ENCODE measurements at places on chromosomes 13 and 19.

- DNase-seq, result no peak
Measured at GRCh38 chr13:77952276-77952675, 33.6 kb upstream of the EDNRB start.

DNA sequence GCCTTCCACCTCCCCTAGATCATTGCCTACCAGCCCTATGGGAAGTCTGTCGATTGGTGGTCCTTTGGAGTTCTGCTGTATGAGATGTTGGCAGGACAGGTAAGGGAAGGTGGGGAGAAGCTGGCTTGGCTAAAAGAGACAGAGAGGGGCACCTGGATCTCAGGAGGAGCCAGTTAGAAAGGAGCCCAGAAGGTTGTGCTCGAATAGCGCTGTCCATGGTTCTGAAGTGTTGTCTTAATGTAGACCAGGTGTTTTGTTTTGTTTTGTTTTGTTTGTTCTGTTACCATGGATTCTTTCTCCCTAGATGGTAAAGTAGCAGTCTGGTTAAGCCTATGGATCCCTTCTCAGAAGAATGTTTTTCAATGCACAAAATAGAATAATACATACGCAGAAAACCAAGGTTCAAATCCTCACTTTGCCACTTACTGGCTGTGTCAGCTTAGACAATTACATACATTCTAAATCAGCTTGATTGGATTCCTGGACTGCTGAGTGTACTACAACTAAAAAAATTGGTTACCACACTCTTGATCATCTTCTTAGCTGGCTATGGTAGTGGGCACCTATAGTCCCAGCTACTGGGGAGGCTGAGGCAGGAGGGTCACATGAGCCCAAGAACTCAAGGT is 5.9 kb upstream of the CACNG7 start:
- DNase-seq, result no peak

GRCh38 chr13:90070362-90070761 is 1277.1 kb upstream of the MIR17HG start:
- no peak for DNase-seq

DNA sequence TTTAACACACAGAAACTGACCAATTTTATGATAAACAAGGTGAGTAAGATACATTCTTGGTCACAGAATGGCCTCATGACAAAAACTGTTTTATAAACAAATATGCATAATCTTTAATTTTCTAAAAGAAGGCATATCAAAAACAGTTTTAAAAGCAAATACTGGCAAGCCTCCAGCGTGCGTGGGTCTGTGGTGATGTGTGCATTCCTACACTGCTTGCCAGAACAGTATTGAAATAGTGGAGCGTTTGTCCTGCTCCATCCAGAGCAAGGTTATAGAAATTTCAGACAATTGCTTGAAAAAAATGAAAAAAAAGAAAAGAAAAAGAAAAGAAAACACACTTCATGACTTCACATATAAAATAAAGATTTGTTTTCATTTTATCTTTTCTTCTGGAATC is 140.9 kb downstream of the MZT1 start:
- DNase-seq, result no peak

DNA sequence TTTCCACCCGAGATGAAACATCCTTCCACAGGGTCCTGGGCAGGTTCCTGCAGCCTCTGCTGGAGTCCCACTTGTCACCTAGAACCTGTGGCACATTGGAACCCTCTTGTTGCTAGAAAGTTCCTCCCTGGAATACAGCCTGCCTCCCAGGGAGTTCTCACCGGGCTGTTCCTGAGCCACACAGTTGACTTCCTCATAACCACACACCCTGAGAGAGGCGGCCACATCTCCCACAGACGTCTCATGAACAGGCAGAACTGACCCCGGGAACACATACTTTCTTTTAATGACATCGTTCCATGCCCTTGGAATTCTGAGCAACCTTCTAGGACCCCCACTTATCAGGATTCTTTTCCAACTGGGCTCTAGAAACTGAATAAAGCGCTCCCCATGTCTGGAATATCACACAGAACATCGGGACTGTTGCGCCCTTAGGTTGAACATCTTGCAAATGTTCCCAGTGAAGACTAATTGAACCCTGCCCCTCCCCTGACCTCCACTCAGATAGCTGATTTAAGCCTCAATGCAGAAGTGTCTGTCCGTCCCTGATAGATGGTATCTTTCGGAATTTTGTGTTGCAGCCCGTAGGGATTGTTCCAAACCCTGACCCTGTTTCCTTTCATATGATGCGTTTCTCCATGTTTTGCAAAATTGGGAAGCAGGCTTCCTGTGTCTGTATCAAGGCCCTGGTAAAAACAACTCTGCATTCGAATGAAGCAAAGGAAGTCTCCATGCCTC is 91.1 kb downstream of the RAB20 start:
- no peak for DNase-seq

GRCh38 chr13:107102676-107103075 is 534.7 kb upstream of the ARGLU1 start:
- no peak for DNase-seq

GRCh38 chr13:28449826-28450773 is 44.8 kb downstream of the FLT1 start:
- DNase-seq, result no peak

DNA sequence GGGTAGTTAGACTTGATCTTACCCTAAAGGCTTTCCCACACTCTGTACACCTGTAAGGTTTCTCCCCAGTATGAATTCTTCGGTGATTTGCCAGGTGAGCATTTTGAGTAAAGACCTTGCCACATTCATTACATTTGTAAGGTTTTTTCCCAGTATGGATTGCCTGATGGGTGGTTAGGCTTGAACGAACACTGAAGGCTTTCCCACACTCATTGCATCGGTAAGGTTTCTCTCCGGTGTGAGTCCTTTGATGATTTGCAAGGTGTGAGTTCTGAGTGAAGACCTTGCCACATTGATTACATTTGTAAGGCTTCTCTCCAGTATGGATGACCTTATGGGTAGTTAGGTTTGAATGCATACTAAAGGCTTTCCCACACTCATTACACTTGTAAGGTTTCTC is 23.7 kb downstream of the ERVV-2 start:
- no peak for DNase-seq

DNA sequence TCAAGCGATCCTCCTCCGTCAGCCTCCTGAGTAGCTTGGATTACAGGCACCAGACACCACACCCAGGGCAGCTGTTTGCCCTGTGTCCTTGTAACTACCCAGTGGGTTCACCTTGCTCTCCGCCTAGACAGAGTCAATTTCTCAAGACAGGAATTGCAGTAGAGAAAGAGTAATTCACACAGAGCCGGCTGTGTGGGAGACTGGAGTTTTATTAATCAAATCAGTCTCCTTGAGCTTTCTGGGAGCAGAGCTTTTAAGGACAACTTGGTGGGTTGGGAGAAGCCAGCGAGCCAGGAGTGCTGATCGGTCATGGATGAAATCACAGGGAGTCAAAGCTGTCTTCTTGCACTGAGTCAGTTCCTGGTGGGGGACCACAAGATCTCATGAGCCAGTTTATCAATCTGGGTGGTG is 20.6 kb upstream of the ADGRE1 start:
- DNase-seq, result no peak

GRCh38 chr13:76886005-76886291 is 257 bp downstream of the KCTD12 start:
- no peak for DNase-seq

- DNase-seq, result no peak
Measured at GRCh38 chr19:31377736-31378135, 28.5 kb upstream of the TSHZ3 start.

GRCh38 chr13:57629391-57629804 is 2.1 kb upstream of the PCDH17 start:
- DNase-seq, result peak; percentile 62

DNA sequence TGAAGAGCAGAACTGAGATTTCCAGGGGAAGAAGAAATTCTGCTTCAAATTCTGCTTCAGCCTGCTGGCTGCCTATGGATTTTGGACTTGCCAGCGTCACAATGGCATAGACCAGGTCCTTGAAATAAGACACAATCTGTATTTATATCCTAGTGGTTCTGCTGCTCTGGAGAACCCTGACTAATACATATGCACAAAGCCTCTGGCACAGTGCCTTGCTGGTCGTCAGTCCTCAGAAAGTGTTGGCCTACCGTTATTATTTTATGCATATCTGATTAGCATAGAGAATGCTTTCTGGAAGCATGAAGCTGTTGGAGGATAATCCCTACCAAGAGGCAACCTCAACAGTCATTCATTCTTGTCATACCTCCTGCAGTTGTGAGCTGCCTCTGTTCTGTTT is 213.7 kb downstream of the B3GLCT start:
- DNase-seq, result no peak

GRCh38 chr13:25097426-25097825 is 1.5 kb downstream of the PABPC3 start:
- no peak for DNase-seq

DNA sequence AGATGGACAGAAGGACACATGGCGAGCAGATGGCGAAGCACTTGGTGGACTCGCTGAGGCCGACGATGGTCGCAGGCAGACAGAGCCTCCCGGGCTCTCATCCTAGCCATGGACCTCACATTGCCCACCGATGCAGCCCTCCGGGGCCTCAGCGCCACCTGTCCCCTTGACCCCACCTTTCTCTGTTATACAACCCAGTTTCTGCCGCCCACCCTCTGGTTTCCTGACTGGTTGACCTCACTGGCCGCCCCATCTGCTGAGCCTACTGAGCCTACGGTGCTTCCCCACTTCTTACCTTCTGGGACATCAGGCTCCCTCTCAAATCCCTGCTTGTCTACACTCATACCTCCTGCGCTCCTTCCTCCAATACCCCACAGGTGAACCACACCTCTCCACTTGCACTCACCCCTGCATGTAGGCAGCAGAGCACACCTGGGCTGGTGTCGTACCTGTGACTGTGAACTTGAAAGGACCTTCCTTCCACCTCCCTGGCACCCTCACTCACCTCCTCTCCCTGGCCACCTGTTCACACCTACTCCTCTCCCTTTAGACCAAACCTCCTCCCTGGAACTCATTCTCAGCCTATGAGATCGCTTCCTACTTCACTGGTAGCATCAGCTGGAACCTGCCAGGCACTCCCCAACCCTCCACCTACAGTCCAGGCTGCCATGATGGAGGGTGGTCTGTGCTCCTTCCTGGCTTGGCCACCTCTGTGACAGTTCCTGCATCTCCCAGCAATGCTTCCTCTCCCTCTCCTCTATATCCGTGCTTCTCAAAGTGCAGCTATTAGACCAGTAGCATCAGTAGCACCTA is 36.1 kb downstream of the HPN start:
- no peak for DNase-seq

GRCh38 chr13:100231176-100231575 is 142.3 kb downstream of the PCCA start:
- DNase-seq, result peak; percentile 55

DNA sequence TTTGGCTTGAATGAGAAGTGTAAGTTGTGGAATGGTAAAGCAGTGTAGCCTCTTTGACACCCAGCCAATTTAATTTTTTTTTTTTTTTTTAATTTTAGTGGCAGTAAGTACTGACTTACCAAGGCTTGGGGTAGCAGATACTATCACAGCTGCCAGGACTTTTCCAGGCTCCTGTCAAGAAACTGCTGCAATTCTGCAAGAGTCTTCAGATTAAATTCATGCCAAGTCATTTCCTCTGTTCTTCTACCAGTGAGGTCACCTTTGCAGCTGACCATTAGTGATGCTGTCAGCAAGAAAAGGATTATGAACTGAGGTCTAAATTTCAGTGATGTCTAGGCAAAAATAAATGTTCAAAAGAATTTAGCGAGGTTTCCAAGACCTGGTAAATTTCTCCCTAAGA is 91.2 kb downstream of the GGACT start:
- DNase-seq, result no peak

- DNase-seq, result no peak
Measured at GRCh38 chr13:103002279-103002678, 63.9 kb downstream of the SLC10A2 start.

- peak; percentile 73 for DNase-seq
Measured at GRCh38 chr19:41421314-41421713, 5.9 kb downstream of the B3GNT8 start.

Data from NCI-H69 (cell line).